Naive thymus-derived CD4-positive, alpha-beta T cell (primary cell): ENCODE measurements at places on chromosomes 1 and 21. TPM values are rescaled to one million over a fixed set of nuclear protein-coding genes. Genes with fewer than 3 reads are reported as not detected.

GRCh38 chr21:39315603-39316445, 2.4 kb upstream of the BRWD1 start:
- peak; percentile 37 for DNase-seq

DNA sequence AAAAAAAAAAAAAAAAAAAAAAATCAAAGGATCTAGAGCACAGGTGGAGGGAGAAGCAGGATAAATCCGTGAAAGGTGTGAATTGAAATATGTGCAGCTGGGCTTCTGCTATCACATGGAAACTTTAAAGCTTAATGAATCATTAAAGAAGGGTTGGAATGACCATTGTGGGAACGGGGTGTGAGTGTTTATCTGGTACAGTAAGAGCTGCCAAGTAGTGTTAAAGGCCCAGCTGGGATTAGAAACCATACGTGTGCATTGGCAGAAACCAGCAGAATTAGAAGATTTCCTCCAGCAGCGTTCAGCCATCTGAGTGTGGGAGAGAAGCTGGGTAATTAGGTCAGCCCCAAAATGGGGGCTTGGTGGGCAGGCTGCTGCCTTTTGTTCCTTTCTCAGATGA, 13.5 kb downstream of the FALEC start:
- DNase-seq, result no peak

DNA sequence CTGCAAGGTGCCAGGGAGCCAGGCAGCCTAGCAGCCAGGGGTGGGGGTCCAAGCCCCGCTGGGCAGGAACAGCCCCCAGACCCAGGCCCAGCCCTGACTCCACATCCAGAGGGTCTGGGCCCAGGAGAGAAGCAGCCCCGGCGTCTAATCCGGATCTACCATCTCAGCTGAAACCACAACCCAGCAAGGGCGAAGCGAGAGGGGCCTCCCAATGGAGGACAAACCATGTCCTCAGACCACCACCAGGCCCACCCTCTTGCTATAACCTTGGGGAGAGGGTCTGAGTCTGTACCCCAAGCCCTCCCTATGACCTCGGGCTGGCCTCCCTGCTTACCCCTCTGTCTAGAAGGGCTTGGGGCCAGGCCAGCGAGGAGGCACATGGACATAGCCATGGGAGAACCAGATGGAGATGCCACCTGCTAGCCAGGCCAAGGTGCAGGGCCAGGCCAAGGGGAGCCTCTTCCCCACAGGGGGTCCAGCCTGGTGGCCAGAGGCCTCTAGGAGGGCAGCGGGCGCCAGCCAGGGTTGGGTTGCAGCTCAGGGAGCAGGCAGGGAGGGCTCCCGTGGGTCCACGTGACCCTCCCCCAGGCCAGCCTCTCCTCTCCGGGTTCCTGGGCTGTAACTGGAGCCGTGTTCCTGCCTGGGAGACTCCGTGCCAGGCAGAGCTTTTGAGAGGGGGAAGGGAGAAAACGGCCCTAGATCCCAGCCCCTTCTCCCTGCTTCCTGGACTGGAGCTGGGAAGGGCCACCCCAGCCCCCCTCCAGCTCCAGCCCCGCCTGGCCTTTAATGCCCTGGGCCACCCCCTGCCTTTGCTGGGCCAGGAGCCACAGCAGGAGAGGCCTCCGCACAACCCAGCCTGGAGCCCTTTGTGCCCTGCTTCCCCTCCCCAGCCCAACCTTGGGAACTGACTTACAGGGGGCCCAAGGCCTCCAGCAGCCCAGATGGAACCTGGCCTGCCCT, 2.5 kb downstream of the WNT9A start:
- peak; percentile 13 for DNase-seq

Gene RNU1-1
- 2,907 TPM for total RNA-seq

DNA sequence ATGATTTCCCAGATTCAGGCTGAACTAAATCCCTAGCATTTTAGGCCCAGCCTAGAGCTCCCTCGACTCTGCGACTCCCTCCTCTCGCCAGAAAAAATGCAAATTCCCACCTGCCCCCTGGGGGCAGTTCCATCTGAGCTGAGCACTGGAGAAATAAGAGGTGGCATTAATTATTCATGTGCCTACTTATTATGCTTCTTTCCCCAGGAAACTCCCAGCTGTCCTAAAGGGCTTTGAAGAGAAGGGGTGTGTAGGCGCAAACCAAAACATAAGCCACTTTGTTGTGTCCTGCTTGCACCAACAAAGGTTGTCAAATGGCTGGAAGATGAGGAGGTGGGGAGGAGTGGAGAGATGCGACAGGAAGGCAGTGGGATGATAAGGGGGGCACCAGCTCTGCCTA, 41.4 kb upstream of the GOLT1A start:
- DNase-seq, result no peak

- DNase-seq, result no peak
These were observed 36.4 kb upstream of the PRELP start for GRCh38 chr1:203439131-203439730.

- no peak for DNase-seq
These were observed 207.1 kb downstream of the ROR1 start for GRCh38 chr1:63980740-63981407.

DNA sequence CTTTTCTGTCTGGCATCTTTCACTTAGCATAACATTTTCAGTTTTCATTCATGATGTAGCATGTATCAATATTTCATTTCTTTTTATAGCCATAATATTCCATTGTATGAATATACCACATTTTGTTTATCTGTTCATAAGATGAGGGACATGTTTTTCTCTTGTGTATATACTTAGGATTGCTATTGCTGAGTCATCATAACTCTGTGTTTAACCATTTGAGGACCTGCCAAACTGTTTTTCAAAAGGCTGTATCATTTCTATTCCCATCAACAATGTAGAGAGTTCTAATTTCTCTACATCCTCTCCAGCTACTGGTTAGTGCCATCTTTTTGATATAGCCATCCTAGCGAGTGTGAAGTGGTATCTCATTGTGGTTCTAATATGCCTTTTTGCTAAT, 26.2 kb downstream of the MPZL1 start:
- no peak for DNase-seq

Gene CAMK2N1
- 2.4 TPM for total RNA-seq

DNA sequence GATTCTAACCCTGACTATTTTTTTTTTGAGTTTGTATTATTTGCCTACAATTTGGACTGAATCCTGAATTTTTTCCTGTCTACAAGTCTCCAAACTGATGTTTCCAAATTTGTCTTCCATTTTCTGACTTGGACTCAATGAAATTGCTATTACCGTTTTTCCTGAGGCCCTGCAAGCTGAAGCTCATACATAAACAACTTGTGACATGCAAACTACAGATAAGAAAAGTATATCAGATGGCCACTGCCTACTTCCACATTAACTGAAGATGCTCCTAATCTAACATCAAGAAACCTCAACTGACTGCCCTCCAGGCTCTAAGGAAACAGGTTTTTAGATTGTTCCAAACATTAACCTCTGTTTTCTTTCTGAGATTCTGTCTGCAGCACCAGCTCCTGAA, 51.1 kb upstream of the KLHDC7A start:
- no peak for DNase-seq

GRCh38 chr1:179082999-179083335, 1.1 kb downstream of the TOR3A start:
- peak; percentile 11 for DNase-seq

- no peak for DNase-seq
These were observed 9.3 kb downstream of the RAB4A start for GRCh38 chr1:229280037-229280828.

Gene OVAAL
- not detected for total RNA-seq

Gene H6PD
- total RNA-seq, result 26.5 TPM

GRCh38 chr1:182381962-182382819, 9.4 kb downstream of the GLUL start:
- no peak for DNase-seq

Gene PBXIP1
- total RNA-seq, result 383 TPM

- no peak for DNase-seq
These were observed 53.4 kb upstream of the IFFO2 start for GRCh38 chr1:19009882-19010321.

DNA sequence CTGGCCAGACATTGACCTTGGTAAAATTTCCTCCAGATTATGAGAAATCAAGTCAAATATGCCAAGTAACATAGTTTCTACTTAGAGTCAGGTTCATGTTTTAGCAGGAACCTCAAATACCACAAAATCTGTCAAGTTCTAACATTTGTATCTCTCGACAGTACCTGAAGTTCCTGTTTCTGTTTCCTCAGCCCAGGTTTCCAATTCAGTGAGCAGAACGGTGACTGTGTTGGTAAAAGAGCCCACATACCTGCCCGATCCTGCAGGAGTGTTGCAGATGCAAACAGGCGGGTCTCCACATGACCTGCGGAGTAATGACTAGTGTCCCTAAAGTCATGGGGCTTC, 57.9 kb upstream of the LGALS8 start:
- peak; percentile 23 for DNase-seq

GRCh38 chr1:25609921-25610320, 6.7 kb upstream of the MAN1C1 start:
- DNase-seq, result no peak

Gene SPRR1B
- not detected for total RNA-seq

- DNase-seq, result no peak
These were observed 634.0 kb downstream of the SMYD3 start for GRCh38 chr1:245873068-245873467.

- no peak for DNase-seq
These were observed 225.4 kb upstream of the NRIP1 start for GRCh38 chr21:15289896-15290841.

Gene BGLAP
- 7.4 TPM for total RNA-seq

DNA sequence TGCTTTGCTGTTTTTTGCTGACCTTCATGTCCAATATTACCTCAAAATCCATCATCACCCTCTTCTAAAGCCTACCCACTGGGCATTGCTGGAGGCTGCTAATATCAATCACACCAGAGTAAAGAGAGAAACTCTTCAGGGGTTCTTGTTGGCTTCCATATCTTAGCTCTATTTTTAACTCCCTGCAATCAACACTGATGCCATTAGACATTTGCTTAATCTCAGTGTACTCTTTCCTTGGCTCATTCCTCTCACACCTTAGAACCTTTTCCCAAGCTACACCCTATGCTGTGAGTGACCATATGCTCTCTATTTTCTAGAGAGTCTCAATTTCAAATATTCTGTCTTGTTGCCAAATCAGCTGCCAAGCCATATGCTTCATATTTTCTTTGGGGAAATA, 40.6 kb upstream of the RABGAP1L start:
- no peak for DNase-seq

Gene NTNG1
- total RNA-seq, result not detected

Gene SELP
- total RNA-seq, result 0.27 and 0.31 TPM in 2 replicates

DNA sequence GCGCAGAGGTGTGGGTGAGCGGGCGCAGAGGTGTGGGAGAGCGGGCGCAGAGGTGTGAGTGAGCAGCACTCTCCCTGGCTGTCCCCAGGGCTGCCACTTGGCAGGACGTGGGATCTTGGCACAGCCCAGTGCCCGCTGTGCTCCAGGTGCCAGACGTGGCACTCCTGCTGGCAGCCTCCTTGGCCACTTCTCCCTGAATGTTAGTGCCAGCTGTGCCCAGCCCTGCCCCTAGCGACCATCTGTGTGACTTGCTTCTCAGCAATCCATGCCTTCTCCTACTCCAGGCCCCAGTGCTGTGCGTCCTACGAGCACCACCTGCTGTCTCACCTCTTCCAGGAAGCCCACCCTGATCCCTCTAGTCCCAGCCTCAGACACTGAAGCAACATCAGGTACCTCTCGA, 30.5 kb downstream of the KRTAP10-1 start:
- DNase-seq, result no peak

Gene ATPAF1
- total RNA-seq, result 17.3 TPM

DNA sequence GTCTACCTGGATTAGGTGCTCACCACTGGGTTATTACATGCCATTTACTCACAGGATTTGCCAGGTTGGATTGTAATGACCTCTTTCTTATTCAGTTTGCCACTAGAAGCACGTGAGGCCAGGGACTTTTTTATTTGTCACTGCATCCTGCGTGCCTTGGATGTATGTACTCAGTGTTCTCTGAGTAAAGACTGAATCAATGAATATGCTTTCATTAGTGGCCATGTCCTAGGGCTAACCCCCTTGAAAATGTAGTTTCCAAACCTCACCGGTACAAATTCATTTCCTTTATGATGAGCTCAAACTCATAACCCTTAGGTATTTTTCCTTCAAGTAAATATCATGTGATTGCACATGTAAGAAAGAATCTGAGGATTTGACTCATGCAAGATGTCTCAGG, 1.3 kb upstream of the ZP4 start:
- DNase-seq, result no peak

DNA sequence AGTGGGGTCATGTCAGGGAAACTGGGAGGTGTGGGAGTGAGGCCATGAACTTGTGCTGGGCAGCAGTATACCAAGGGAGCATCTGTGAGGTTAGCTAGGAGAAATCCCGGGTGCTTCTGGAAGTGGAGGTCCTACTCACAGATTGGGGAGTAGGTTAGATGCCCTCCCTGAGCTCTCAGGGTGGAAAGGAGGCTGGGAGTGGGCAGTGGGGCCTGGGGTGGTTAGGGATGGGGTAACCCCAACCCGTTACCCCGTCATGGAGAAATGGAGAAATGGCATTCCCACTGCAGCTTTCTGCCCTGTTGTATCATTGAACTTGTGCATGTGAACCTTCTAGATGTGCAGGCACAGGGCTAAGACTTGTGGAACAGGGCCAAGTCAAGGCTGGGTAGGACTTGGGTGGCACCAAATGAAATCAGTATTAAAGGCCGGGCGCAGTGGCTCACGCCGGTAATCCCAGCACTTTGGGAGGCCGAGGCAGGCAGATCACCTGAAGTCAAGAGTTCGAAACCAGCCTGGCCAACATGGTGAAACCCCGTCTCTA, 27.2 kb downstream of the EXOC8 start:
- no peak for DNase-seq

Gene CLEC20A
- not detected for total RNA-seq

Gene F13B
- not detected for total RNA-seq

Gene SPRR3
- not detected in 2 replicates for total RNA-seq

DNA sequence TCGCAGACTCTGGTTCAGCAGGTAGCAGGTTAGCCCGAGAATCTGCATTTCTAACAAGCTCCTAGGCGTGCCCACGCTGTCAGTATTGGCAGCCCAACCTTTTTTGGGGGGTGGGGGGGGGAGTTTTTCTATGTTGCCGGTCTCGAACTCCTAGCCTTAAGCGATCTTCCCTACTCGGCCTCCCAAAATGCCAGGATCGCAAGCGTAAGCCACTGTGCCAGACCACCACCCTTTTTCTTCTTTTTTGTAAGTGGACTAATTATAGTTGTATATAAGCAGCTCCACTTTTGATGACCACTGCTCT, 480 bp upstream of the MIS18A start:
- DNase-seq, result no peak

GRCh38 chr21:31446226-31446855, 102.3 kb upstream of the TIAM1 start:
- DNase-seq, result peak; percentile 36

- DNase-seq, result no peak
These were observed 58.0 kb downstream of the NDUFS5 start for GRCh38 chr1:39084191-39084590.

DNA sequence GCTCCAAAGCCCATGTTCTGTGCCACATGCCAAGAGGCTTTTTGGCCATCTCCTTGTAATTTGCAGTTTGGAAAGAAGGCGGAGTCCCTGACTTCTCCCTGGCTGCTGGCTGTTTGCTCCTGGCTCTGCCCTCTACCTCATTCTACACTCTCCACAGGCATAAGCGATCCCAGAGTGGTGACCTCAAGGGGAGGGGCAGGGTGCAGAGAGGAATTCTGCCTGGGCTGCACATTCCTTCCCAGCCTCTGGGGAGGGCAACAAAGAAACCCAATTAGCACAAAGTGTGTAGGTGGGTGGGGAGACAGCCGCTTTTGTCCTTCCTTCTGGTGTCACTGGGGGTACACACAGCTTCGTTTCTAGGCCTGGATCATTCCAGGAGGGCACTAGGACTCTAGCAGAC, 95.3 kb downstream of the HIVEP3 start:
- no peak for DNase-seq
